Activated CD8-positive, alpha-beta memory T cell treated with anti-CD3 and anti-CD28 coated beads for 48 hours (primary cell): ENCODE measurements at places on chromosomes 1 and 21.

- DNase-seq: no peak
These were observed 14.4 kb downstream of the FHAD1 start for GRCh38 chr1:15261155-15262002.

- DNase-seq: no peak
These were observed 23.2 kb downstream of the MYBPH start for GRCh38 chr1:203152158-203153034.

DNA sequence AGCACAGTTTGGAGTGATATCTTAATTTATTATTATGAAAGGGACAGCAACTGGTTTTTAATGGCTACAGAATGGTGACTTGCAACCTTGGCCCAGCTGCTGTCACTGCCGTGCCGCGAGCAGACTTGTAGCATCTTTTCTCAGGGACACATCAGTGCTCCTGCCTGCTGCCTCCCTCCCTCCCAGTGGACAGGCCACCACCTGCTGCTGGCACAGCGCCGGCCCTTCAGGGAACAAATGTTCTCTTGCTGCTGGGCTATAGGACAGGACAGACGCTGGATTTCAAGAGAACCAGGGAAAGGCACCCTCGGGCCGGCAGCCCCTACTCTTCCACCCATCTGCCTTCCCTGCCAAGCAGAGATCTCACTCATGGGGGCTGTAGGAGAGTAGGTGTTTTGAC lies 413.8 kb upstream of the NFIA start:
- DNase-seq: no peak

DNA sequence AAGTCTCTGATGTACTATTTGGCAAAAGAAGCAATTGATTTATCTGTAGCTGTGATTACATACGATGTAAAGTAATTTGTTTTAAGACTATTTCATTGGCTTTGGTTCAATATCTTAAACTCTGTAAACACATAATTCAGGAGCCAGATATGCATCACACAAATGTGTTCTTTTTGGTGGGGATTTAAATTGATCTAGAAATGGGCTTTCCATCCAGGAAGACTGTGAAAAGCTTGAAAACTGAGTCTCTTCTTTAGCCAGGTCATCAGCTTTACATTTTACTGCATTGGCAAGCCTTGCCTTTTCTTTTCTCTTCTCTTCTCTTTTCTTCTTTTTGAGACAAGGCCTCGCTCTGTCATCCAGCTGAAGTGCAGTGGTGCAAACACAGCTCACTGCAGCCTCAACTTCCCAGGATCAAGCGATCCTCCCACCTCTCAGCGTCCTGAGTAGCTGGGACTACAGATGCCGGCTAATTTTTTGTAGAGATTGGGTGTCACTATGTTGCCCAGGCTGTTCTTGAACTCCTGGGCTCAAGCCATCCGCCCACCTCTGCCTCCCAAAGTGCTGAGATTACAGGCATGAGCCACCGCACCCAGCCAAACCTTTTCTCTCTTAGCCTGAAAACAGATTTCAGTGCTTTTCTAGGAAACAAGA lies 1.4 kb downstream of the RCAN3 start:
- no peak for DNase-seq

GRCh38 chr1:85406887-85407533 lies 57.9 kb downstream of the DDAH1 start:
- DNase-seq: no peak

DNA sequence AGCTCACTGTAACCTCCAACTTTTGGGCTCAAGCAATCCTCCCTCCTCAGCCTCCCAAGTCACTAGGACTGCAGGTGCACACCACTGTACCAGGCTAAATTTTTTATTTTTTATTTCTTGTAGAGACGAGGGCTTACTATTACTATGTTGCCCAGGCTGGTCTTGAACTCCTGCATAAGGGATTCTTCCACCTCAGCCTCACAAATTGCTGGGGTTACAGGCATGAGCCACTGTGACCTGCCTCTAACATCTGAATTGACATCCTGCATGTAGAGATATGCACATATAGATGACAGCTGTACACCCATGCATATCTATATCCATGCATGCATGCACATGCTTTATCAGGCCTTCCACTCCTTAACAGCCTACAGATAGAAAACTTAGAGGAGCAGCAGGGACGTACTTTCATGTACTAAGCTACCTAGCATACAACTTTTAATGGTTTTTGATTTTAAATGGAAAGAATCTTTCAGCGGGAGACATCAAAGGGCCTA lies 740.9 kb upstream of the TPTE start:
- DNase-seq: no peak

DNA sequence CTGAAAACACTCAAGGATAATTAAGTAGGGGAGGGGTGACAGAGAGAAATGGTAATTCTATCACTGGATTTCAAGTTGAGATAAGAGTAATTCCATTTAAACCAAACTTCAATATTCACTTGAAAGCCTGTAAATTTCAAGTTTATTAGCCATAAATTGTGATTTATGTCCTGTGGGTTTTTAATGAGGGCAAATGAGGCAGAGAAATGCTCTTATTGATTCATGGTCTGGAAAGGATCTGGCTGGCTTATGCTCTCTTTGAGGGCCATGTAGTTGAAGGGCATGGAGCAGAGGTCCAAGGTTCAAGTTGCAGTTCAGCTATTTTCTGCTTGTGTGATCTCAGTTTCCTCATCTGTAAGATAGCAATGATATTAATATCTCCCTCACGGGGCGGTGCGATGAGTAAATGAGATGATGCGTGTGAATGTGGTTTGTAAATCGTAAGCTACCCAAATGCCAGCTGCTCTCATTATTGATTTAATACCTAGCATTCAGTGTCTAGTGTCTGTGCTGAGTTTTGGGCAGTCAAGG lies 12.3 kb downstream of the OLFML3 start:
- DNase-seq: no peak

DNA sequence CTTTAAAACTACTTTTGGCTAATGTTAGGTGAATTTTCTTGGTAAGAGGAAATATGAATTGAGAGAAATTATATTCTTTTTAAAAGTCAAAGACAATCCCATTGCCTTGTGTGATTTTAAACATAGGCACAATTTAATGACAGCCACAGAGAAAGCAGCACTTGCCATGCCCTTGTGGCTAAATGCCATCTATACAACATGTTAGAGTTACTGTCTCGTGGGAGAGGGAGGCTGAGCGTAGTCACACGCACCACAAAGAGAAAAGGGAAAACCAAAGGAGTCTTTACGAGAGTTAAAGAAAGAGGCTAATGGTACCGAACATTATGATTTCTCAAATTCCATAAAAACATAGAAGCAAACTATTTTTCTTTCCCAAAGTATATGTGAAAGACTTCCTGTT lies 537.9 kb downstream of the PTPRC start:
- DNase-seq: no peak

- DNase-seq: no peak
These were observed 136.0 kb downstream of the TLR5 start for GRCh38 chr1:223006917-223007648.

- no peak for DNase-seq
These were observed 11.9 kb downstream of the CEP350 start for GRCh38 chr1:179966551-179966950.

DNA sequence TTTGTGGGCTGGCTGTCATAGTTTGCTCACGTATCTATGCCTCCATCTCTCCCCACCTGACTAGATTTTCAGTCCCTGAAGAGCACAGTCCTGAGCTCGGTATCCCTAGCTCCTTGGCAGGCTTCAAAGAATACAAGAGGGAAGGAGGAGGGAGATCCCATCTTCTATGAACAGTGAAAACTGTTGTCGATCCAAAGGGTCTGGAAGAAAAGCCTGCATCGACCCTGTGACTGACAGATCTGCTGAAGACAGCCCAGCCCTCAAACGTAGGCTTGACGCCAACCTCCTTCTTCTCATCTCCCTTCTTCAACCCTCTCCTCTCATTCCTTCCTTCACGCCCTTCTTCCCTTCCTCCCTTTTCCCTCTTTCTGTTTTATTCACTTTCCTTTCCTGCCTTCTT lies 13.3 kb upstream of the ADORA1 start:
- DNase-seq: no peak

DNA sequence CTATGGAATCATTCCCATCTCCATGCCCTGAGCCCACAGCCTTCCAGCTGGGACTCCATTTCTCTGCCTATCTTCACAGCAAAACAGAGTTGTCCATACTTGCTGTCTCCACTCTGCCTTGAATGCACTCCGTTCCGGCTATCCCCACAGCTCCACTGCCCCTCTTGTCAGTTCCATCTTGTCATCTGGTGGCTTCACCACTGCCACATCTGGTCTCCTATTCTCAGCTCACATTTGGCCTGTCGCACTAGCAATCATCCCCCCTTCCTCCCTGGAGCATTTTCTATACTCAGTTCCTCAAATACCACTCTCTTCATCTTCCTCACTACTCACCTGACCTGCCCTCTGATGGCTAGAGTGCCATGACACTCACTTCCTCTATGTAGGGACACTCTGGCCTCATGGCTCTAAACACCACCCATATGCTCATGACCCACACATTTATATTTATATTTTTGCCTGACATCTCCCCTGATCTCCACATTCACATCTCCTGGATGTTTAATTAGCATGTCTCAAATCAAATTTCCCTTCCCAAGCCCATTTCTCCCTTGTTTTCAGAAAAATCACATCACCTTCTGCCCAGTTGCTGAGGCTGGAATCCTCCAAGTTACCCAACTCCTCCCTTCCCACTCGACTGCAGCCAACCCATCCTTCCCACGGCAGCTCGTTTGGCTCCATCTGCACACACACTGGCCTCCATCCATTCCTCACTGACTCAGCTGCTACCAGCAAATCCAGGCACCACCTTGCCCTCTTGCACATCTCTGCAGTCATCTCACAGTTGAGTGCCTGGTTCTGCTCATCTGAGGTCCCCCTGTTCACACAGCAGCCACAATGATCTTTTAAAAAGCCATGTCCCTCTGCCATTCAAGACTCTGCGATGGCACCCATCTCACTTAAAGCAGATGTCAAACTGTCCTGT lies 6.1 kb downstream of the ZNF692 start:
- DNase-seq: no peak

DNA sequence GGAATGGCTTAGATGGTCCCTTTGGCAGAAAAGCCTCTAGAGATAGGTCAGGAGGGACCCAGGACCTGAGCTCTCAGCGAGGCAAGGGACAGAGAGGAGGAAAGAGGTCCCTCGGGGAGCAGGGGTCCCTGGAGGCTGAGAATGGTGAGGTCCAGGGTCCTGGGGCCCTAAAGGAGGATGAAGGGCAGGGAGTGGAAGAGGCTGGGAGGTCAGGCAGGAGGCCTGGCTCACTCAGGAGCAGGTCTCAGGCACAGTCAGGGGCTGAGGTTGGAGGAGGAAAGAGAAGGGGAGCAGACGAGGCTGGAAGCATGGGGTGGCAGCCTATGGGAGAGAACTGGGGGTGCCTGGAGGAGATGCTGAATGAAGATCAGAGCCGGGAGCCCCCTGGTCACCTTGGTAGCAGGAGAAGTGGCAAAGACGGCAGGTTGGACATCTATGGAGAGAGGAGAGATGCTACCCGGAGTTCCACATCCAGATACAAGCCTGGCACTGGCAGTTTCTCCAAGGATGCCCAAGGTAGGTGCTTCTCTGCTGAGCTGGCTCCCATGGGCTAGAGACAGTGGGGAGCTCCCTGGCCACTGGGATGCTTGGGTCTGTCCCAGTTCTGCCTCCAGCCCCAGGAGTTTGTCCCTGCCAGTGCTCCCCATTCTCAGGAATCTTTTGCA lies 22.6 kb downstream of the IGFN1 start:
- no peak for DNase-seq

DNA sequence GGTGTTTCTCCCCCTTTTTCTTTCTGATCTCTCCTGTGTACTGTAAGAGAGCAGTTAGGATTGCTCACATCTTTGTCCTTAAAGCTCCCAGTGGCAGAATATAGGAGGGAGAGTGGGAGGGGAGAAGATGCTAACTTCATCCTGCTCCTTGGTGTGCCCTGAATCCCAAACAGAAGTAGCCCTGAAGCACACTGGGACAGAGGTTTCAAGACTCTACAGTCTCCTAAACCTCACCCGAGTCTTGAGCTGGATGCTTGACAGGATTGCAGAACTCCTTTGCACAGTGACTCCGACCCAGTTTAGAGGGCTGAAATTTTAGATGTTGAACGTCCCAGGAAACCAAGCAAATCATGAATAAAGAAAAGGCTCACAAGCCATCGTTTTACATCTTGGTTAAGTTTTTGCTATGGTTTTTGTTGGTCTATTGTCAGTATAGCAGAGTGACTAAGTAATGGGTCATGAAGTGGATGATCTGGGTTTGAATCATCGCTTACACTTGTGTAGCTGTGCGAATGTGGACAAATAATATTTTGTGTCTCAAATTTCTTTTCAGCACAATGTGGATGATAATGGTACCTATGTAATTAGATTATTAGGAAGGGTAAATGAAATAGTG lies 37.5 kb downstream of the XCL2 start:
- DNase-seq: no peak

- DNase-seq: no peak
These were observed 139.9 kb downstream of the DHRS3 start for GRCh38 chr1:12477936-12478611.

GRCh38 chr21:41894922-41895557 lies 15.9 kb upstream of the PRDM15 start:
- DNase-seq: no peak

DNA sequence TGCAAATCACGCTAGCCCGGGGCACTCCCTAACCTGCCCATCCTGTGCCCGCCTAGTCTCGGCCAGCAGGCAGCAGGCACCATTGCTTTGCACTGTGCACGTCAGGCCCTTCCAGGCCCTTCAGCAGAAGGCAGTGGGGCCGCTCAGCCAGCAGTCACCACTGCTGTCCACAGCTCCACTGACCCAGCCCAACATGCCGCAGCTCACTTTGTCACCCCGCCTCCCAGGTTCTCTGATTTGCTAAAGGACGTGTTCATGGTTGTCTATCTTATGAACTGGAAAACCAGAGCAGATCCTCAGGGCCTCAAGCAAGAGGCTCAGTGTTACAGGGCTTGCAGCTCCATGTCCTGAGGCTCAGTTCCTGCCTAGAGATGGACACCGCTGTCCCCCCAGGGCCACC lies 14.2 kb upstream of the SPOCD1 start:
- no peak for DNase-seq

DNA sequence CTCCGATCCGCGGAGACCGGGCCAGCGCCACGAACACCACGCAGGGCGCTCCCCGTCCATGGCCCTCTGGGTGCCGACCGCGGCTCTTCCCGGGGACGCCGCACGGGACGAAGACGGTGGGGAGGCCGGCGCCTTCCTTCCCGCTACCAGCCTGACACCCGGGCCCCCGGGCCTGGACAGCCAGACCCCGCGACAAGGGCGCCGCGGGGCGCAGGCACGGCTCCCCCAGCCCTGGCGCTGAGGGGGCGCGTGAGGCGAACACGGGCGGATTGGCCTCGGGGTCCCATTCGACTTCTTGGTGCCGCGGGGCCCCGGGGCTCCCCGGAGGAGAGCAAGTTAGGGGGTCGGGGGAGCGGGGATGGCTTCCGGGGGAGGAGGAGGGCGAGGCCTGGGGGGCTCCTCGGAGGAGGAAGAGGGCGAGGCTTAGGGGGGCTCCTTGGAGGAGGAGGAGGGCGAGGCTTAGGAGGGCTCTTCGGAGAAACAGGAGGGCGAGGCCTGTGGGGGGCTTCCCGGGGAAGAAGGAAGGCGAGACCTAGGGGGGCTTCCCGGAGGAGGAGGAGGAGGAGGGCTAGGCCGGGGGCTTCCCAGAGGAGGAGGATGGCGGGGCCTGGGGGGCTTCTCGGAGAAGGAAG lies 537 bp upstream of the KLHL17 start:
- DNase-seq: no peak

- no peak for DNase-seq
These were observed 52.1 kb upstream of the LAPTM5 start for GRCh38 chr1:30809514-30810263.
